ENCODE measurements at places on chromosomes 6 and 20. TPM values are rescaled to one million over a fixed set of nuclear protein-coding genes. Genes with fewer than 3 reads are reported as not detected.
A peak's percentile ranks its signal among the peaks of the same experiment; 100 is the strongest.

GRCh38 chr6:161727083-161727833 lies 453.4 kb upstream of the AGPAT4 start:
- no peaks in the 10 kb centered on the region for H3K27me3 ChIP-seq
- H3K27ac ChIP-seq: no peak overlapping the region
- DNase-seq: no peak
- H3K36me3 ChIP-seq: no peaks in the 10 kb centered on the region

GRCh38 chr20:34896086-34896621 lies 19.7 kb downstream of the ACSS2 start:
- H3K4me3 ChIP-seq: no peak overlapping the region
- no peak for DNase-seq
- no peak overlapping the region for H3K27ac ChIP-seq

NKAPL gene
- polyA plus RNA-seq: 1.5 TPM

DNA sequence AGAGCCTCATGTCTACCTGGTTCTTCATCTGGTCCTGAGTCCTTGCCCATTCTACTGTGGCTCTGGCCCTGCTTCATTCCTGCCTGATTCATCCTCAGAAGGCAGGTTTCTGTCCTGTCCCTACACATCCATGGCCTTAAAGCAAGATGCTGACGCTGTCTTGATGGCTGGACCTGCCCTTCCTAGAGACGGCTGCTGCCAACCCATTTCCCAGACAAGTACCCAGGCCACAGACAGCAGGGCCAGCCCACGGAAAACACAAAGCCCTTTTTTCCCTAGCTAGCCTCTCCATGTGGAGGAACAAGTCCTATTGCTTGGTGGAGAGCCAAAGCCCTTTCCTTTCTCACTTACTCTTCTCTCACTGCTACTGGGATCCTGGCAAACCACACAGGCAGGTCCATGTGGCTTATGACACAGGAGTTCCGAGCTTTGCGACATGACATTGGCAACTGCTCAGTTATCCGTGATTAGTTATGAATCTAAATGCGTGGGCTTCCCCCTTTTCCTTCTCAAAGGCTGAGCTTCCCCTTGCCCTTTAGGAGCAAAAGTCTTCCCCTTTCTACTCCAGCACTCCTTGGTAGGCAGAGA lies 72.9 kb downstream of the SLC22A3 start:
- H3K27me3 ChIP-seq: no peaks in the 10 kb centered on the region
- peak overlapping the region; percentile 83 for H3K27ac ChIP-seq
- H3K4me3 ChIP-seq: no peak overlapping the region
- no peaks in the 10 kb centered on the region for H3K36me3 ChIP-seq

DNA sequence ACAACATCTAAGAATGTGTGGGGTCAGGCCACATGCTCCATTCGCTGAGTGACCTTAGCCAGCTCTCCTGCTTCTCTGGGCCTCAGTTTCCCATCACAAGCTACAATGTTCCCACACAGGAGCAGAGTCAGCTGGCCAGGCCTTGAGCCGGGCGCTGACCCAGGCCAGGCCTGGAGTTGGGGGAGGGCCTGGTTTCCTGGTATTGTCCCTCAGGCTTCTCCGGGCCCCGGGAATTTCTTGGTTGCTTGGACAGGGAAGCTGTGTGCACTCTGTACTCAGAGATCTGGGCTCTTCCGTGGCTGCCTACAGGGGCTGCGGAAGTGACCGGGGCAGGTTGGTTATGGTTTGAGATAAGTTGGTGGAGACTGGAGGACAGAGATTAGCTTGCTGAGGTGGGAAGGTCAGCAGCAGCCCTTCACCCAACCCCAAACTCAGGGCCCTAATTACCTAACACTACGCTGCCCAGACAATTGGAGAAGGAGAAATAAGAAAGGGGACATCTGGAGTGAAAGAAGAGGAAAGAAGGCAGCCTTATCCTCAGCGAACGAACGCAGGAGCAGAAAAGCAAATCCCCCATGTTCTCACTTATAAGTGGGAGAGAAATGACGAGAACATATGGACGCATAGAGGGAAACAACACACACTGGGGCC lies 6.2 kb downstream of the TGM2 start:
- H3K4me1 ChIP-seq: no peaks in the 10 kb centered on the region
- H3K4me3 ChIP-seq: no peak overlapping the region

DNA sequence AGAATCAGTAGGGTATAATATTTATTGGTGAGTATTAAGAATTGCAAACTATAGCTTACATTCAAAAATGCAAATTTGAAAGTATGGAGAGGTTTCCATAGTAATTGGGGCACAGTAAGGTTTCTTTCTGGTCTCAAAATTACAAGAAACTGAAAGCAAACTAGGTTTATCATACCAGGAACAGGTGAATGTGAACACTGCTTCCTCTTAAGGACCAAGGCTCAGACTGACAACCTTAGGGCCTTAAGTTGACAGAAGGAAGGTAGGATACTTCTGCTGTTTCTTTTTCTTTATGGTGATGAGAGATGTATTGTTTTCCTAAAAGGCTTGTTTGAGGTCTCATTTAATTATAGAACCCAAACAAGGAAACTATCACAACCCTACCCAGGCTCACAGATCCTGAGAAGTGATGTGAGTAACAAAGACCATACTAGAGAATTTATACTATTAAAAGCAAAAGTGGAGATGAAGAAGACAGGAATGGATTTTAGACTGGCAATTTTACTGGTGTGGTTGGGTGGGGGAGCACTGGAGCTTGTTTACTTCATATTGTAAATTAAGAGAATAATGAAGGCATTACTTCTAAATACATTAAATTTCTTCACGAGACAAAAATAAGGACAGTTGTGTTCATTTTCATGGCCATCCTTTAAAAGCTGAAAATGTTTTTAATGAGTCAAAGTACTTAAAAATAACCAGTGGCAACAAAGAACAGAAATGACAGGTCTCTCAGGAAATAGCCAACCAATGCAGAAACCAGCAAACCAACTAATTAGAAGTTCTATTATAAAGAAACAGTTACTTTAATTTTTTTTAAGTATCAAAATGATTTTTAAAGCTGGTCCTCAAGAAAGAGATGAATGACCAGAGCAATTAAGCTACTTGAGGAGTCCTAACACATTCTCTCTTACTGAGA lies 21.3 kb downstream of the STAU1 start:
- no peaks in the 10 kb centered on the region for H3K36me3 ChIP-seq
- no peak overlapping the region for H3K4me3 ChIP-seq
- DNase-seq: no peak
- H3K27me3 ChIP-seq: no peaks in the 10 kb centered on the region
- H3K4me1 ChIP-seq: no peaks in the 10 kb centered on the region

GRCh38 chr6:6975459-6976111 lies 132.2 kb upstream of the RREB1 start:
- H3K27ac ChIP-seq: no peak overlapping the region
- H3K36me3 ChIP-seq: no peaks in the 10 kb centered on the region
- no peak for DNase-seq
- peaks cover 7% of the 10 kb centered on the region for H3K4me1 ChIP-seq

GABRR1 gene
- polyA plus RNA-seq: not detected

DNA sequence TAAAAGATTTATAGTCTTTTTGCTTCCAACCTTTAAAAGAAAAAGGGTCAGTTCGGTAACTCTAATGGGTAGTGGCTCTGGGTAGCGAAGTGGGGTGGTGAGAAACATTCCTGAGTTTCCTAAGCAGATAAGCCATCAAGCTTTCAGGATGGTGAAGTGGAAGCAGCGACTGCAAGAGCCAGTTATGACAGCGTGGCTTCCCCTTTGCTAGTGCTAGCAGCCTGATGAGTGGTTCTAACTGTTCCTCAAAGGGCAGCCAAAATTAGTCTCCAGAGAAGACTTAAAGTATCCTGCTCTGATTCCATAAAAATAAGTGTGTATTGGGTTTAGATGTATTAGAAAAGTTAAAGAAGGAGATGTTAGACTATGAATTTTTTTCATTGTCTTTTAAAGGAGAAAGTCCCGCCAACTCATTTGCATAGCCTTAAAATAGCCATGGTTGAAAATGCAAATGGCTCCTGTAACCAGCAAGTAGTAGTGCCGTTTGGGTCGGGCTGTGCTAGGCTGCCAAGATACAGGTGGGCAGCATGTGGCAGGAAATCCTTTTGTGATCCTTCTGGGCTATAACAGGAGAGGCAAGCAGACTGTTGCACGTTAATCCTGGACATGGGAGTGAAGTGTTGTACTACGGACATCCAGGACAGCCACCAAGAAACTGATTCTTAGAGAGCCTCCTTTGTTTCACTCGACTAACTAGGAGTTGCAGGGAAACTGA lies 18.0 kb downstream of the ELOVL2 start:
- H3K4me1 ChIP-seq: no peaks in the 10 kb centered on the region
- H3K36me3 ChIP-seq: no peaks in the 10 kb centered on the region
- H3K27ac ChIP-seq: no peak overlapping the region
- H3K4me3 ChIP-seq: no peak overlapping the region
- no peaks in the 10 kb centered on the region for H3K27me3 ChIP-seq
- no peak for DNase-seq

GRCh38 chr6:31163922-31164321 lies 5.5 kb downstream of the TCF19 start:
- DNase-seq: no peak
- no peak overlapping the region for H3K27ac ChIP-seq
- H3K4me3 ChIP-seq: no peak overlapping the region
- H3K27me3 ChIP-seq: no peaks in the 10 kb centered on the region

DNA sequence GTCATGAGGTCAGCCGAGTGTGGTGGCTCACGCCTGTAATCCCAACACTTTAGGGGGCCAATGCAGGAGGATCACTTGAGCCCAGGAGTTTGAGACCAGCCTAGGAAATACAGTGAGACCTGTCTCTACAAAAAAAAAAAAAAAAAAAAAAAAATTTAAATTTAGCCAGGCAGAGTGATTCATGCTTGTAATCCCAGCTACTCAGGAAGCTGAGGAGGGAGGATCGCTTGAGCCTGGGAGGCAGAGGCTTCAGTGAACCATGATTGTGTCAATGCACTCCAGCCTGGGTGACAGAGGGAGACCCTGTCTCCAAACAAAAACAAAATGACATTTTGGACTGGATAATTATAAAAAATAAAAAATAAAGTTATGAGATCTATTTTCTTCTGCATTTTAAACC lies 56.2 kb downstream of the ADGRF1 start:
- no peak for DNase-seq
- H3K4me3 ChIP-seq: no peak overlapping the region
- no peaks in the 10 kb centered on the region for H3K36me3 ChIP-seq
- no peak overlapping the region for H3K27ac ChIP-seq

GRCh38 chr6:70380252-70380651 lies 33.1 kb upstream of the FAM135A start:
- no peaks in the 10 kb centered on the region for H3K27me3 ChIP-seq
- H3K4me1 ChIP-seq: no peaks in the 10 kb centered on the region
- H3K4me3 ChIP-seq: no peak overlapping the region
- no peak overlapping the region for H3K27ac ChIP-seq
- H3K36me3 ChIP-seq: no peaks in the 10 kb centered on the region

WFDC2 gene
- 9.6 TPM for polyA plus RNA-seq

FAM162B gene
- polyA plus RNA-seq: 11.6 TPM

- peaks cover 6% of the 10 kb centered on the region for H3K4me1 ChIP-seq
- DNase-seq: no peak
- no peak overlapping the region for H3K4me3 ChIP-seq
- H3K36me3 ChIP-seq: no peaks in the 10 kb centered on the region
Observed at GRCh38 chr6:3804964-3805363, 44.2 kb upstream of the FAM50B start.

- H3K27me3 ChIP-seq: no peaks in the 10 kb centered on the region
- no peak overlapping the region for H3K4me3 ChIP-seq
- H3K27ac ChIP-seq: no peak overlapping the region
- DNase-seq: no peak
- H3K36me3 ChIP-seq: no peaks in the 10 kb centered on the region
Observed at GRCh38 chr20:2285613-2286012, 10.2 kb upstream of the TGM3 start.

- no peaks in the 10 kb centered on the region for H3K36me3 ChIP-seq
- peaks cover 2% of the 10 kb centered on the region for H3K4me1 ChIP-seq
- no peak overlapping the region for H3K4me3 ChIP-seq
- H3K27ac ChIP-seq: no peak overlapping the region
Observed at GRCh38 chr6:151341476-151342195, 49.7 kb downstream of the ZBTB2 start.

RNF146 gene
- 43.4 TPM for polyA plus RNA-seq

BIRC7 gene
- polyA plus RNA-seq: not detected

Measured in ovary (tissue), 10 donors.